ACHN (cell line): ENCODE measurements at places on chromosomes 4 and X.

GRCh38 chr4:156230176-156230575, 276.5 kb upstream of the CTSO start:
- no peak for DNase-seq

DNA sequence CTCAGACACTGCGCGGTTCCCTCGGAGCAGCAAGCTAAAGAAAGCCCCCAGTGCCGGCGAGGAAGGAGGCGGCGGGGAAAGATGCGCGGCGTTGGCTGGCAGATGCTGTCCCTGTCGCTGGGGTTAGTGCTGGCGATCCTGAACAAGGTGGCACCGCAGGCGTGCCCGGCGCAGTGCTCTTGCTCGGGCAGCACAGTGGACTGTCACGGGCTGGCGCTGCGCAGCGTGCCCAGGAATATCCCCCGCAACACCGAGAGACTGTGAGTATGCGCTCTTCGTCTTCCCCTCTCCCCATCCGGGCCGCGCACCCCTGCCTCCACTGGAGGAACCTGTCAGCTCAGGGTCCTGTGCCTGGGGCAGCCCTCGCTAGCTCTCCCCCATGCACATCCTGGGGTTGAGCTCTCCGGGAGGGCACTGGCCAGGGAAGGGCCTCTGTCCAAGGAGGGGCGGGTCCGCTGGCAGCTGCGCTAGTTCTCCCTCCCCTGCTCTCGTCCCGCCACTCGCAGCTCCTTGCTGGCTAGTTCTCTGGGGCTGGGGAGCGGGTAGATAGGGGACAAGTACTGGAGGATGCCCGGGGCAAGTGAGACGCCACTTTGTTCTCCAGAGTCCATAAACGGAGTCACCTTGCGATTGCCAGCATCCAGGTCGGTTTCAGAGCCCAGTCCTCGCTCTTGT, 2.2 kb downstream of the SLIT2 start:
- DNase-seq = peak; percentile 50

DNA sequence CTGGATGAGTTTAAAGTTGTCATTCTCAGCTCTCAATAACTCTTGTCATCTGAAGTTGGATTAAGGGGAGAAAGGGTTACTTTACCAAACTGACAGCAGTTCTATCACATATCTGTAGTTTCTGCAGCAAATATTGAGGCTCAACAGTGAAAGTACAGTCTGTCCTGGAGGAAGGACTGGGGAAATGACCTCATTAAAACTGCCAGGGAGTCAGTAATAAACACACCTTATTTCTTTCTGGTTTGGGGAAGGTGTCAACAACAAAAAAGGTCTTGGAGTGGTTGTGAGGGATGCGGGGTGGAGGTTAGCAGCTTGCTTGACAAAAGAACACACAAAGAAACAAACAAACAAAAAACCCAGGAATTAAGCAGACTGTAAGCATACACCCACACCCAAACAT, 1418.0 kb downstream of the STIM2 start:
- DNase-seq = no peak

GRCh38 chr4:150033081-150033480, 45.2 kb upstream of the DCLK2 start:
- DNase-seq = no peak

- DNase-seq = peak; percentile 71
Measured at GRCh38 chrX:68681443-68681941, 34.0 kb downstream of the STARD8 start.

DNA sequence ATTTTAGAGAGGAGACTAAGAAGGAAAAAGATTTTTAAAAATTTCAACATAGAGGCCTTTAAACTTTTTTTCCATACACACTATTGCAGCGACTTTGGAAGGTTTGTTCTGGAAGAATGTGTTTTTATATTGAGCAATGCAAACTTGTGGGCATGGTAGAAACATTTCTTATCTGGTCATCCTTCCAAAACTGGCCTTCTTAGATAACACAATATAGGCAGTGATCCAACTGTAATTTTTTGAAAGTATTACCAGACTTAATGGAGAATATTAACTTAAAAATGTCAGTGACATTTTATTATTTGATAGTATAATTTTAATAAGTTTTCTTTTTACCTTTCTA, 25.6 kb downstream of the FHDC1 start:
- DNase-seq = no peak

GRCh38 chrX:38178396-38178795, 42.3 kb downstream of the SRPX start:
- DNase-seq = no peak

DNA sequence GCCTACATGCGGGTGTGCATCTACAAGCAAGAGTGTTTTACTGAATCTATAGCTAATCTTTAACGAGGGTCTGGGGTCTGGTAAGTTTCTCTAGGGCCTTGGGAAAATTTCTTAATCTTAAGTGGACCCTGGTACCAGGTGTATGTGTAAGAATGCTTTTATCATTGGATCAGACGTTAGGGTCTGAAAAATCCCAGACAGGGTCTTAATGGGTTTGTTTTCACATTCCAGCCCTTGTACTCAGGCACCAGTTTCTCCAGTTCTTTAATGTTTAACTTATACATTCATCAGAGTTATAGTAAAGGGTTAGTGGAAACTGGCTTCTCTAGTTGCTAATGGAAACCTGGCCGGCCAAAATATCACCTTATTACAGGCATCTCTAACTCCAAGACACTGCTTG, 11.6 kb downstream of the MAGEB16 start:
- DNase-seq = no peak

GRCh38 chrX:80812176-80812575, 2.5 kb upstream of the BRWD3 start:
- peak; percentile 50 for DNase-seq

DNA sequence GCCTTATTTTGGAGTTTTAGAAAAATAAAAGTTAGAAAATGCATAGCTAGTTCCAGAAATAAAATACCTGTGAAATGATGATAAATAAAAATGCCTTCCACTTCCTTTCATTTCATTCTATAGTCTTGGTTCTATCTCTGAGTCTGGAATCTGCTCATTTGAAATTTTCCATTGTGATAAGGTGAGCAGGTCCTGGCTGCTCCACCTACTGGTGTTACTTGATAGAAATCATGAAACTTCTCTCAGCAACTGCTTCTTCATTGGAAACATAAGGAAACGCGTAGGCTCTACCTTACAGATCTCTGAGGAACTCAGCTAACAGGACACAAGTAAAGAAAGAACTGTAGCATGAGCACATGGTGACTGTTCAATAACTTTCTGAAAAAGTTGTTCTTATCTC, 141.8 kb downstream of the DCHS2 start:
- peak; percentile 15 for DNase-seq

GRCh38 chr4:95610061-95610569, 61.3 kb upstream of the UNC5C start:
- no peak for DNase-seq

- no peak for DNase-seq
Measured at GRCh38 chr4:111266937-111267336, 644.1 kb upstream of the PITX2 start.

DNA sequence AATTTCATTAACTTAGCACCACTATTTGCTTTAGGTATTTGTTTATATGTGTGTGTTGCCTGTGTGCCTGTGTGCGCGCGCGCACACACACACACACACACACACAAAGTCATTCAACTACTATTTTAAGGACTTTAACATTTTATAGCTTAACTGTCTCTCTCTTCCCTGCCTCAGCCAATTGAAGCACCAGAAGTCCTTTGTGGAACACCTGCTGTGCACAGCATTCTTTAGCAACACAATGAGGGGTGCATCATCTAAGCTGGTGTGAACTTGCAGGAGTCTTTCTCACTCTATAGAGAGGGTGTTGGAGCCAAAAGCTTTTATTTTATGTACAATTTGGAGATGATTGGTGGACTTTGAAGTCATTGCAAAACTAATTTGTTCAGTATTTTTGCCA, 31.3 kb downstream of the SLIT2 start:
- no peak for DNase-seq

- no peak for DNase-seq
Measured at GRCh38 chrX:149472625-149473024, 32.5 kb downstream of the IDS start.
